ENCODE measurements at places on chromosomes 3 and 15.

DNA sequence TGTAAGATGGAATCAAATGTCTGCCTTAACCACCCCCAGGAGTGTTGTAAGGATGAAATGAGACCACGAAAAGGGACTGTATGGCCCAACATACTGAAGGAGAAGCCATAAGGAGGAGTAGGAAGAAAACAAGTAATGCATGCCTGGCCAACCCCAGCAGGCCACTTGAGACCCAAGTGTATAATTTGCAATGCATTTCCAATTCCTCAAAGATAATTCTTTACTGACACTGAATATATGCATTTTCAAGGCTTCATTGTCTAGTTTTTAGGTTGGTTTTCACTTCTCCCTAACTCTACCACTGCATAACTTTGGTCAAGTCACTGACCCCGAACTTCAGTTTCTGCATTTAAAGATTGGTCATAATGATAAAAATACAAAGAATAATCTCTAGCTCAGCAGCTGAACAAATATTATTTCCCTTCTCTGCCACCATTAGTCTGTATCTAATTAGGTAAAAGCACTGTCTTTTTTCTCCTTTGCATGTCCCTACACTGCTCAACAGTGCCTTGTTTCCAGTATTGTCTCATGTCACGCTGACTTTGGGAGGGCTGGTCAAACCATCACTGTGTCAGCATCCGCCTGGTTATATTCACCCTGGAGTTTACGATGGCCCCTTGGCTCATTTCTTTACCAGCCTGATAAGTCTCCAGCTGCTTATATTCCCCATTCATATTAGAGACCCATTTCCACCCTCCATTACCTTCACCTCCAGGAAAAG lies 378.6 kb downstream of the NTRK3 start:
- DNase-seq: no peak

GRCh38 chr3:168878655-168879054 lies 782.9 kb upstream of the GOLIM4 start:
- no peak for DNase-seq

GRCh38 chr15:99433757-99434450 lies 131.9 kb upstream of the MEF2A start:
- no peak for DNase-seq

DNA sequence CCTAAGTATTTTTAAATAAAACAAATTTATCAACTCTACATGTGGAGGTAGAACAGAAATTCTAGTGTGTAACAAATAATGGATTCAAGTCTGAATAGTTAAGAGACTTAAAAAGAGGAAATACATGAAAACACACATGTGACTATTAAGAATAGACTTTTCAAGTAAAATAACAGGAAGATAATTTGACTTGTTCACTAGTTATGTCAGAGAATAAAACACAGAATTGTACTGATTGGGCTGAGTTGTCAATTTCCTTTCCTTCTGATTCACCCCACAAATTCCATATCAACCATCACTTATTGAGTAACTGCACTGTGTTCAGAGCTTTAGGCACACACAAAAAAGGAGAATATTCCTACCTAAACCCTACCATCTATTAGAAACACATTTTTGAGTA lies 557.2 kb downstream of the TUSC7 start:
- DNase-seq: no peak

- no peak for DNase-seq
These were observed 4.8 kb downstream of the PAQR5 start for GRCh38 chr15:69303337-69304181.

DNA sequence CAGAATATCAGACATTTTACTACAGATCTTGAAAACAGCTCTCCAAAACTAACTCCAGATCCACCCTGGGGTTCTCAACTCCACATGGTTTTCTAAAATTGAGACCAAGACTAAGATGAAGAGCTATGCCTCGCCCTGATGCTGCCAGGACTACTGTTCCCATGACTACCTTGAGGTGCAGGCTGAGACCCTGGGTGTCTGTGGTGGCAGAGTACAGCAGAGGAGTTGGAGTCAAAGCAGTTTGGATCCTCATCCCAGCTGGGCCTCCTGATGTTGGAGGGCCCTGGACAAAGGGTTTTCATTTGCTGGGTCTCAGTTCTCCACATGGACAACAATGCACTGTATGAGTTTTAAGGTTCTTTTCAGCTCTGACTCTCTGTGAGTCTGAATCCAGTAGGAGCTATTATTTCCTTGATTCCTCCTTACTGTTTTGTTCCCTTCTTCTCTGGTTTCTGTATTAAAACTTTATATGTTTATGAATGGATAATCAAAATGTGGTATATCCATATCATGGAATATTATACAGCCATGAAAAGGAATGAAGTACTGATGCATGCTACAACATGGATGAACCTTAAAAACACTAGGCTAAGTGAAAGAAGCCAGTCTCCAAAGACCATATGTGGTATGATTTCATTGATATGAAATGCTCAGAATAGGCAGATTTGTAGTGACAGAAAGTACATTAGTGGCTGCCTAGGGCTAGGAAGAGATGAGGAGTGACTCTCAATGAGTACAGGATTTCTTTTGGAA lies 93.0 kb downstream of the CPN2 start:
- DNase-seq: no peak

DNA sequence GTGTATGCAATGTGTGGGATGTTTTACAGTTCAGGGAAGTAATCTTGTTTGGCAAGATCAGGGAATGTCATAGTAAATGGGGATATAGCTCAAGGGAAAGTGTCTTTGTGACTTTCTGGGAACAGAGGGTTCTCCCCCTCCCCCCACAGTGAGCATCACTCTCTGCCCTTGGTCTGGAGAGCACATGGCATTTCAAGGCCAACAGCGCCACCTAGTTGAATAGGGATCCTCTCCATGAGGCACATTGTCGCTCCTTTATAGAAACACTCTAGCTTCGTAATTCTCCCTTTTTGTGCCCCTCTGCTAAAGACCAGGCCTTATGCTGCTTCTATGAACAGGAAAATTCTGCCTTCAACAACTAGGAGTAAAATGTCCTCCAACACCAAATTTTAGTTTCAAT lies 37.1 kb upstream of the ARNT2 start:
- DNase-seq: peak; percentile 8

DNA sequence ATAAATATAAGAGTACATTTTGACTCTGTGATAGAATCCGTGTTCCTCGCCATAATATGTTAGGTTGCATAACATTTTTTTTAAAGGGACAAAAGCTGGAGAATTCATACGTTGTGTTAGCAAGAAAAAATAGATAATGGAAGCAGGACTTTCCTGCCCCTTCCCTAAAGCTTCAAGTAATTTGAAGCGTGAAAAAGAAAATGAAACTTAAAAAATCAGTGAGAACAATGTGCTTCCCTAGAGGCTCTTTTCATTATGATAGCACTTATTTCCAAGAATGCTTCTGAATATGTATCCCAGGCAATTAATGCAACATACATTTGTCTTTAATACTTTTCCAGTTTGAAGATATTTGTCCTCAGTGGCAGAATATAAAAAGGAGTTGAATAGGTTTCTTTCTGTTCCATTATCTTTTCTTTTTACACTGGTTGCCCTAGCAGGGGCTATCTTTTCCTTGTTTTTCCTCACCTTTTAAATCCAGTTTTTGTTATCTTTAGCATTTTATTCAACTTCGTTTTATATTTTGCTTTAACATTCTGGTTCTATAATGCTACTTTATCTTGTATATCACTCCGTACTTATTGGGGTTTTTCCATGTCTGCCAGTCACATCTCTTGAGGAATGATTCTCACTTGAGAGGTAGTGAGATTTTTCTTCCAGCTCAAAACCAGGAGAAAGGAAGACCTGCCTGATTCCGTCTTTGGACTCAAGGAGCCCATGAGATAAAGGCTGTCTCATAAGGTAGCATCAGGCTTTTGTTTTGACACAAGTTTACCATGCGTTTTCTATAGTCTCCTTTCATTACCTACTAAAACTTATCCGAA lies 113.8 kb downstream of the MBNL1 start:
- no peak for DNase-seq

- DNase-seq: no peak
These were observed 325.5 kb downstream of the CHST2 start for GRCh38 chr3:143445118-143445517.

DNA sequence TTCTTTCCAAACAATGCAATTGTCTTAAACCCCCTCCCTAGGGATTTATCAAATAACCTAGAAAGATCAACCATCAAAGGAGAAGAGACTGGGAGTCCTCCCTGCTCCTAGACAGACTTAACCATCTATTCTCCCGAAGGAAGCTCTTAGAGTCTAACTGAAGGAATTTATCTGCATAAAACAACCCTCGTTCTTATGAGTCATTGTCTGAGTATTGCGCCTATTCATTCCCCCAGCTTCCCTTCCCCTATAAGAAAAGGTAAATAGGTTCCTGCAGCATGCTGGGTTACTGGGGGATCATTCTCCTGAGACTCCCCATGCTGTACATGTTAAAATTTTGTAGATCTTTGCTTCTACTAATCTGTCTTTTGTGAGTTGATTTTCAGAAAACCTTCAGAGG lies 412.7 kb downstream of the OCA2 start:
- DNase-seq: no peak

DNA sequence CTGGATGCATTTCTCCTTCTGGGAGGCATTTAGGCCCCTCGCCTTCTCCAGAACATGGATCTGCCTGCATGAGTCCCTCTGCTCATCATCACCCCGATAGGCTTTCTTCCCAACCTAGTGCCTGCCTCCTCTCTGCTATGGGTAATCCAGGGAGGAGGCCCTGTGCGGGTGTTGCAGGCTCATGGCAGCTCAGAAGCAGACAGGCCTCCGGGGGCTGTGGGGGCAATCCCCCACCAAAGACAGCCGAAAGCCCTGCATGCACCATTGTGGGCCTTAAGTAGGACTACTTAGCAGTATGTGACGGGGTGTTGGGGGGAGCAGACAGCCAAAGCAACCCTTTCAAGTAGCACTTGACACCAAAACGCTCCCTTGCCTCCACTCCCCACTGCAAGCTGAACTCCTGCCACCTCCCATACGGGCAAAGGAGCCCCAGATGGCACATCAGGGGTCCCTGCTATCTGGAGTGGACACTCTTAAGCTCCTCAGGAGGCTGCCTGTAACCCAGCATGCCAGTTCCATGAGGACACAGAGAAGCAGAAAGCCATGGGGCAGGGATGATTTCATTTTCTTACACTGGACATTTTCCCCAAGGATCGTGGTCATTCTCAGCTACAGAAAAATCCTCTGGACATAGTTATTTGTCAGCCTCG lies 98.8 kb upstream of the HACD2 start:
- no peak for DNase-seq

DNA sequence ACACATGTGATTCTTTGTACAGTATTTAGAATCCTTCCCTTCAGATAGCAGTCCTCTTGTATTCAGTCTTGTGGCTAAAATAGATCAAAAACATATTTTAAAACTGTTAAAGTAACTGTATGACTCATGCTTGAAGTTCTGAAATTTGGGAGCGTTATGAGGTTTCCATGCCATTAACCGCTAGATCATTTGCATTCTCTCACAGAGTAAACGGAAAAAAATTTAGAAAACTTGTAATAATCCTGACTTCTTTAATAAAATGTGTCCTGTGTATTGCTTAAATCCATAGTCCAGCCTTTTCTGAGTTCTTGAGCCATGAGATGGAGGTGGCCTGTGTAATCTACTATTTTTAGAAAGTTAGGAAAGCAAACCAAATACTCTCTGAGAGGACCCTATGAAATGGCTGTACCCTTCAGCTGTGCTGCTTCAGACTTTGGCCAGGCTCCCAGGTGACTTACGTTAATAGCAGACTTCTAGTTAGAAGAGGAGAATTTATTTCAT lies 33.8 kb downstream of the MBNL1 start:
- DNase-seq: no peak

- no peak for DNase-seq
These were observed 82.6 kb upstream of the SMAD3 start for GRCh38 chr15:66982816-66983215.

DNA sequence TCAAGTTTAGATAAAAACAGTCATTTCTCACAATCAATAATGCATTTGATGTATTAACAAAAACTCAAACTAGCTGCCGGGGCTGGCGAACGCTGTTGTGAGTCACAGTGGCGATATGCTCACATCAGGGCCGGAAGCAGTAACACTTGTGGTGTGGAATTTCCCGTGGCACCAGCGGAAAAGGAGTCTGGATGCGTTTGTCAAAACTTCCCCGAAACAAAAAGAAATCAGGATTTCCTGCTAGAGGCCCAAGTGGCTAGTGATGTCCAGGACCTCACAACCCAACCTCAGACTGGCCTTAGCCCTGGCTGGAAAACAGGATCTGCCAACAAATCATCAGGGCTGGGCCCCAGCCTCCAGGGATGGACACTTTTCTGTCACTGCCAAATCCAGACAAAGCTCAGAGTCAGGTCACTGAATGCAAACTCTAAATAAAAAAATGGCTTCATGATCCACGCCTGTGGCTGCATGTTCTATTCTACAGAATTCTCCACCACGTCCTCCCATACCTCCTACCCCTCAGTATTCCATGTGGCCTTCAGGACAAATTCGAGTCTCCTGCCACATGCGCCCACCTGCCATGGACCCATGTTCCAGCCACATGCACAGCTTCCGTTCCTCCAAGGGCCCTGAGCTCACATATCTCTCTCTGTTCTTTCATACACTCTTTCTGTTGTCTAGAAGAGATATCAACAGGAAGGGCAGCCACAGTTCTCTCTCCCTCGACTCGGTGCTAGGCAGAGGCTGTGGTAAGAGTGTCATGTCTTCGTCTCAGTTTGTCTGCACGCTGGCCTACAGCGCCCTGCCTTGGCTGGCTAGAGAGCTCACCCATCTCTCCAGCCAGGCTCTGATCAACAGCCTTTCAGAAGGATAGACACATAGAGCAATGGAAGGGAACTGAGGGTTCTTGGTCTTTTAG lies 35.4 kb downstream of the EHD4 start:
- peak; percentile 68 for DNase-seq

DNA sequence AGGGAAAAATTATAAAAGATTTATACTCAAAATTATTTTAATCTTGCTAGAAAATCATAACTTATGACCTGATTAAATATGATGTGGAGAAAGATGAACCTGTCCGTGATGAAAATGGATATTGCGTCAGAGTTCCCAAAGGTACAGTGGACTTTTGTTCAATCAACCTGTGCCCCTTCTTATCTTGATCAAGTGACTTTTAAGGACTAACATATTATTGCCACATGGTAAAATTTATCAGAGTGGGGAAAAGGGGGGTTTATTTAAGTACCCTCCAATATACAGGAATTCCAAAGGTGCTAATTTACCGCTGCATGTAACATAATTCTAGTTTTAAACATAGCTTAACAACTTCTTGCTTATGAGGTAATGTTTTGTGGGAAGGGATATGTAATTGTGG lies 39.6 kb downstream of the HDC start:
- no peak for DNase-seq

GRCh38 chr3:138375447-138375846 lies 27.1 kb downstream of the MRAS start:
- DNase-seq: no peak

DNA sequence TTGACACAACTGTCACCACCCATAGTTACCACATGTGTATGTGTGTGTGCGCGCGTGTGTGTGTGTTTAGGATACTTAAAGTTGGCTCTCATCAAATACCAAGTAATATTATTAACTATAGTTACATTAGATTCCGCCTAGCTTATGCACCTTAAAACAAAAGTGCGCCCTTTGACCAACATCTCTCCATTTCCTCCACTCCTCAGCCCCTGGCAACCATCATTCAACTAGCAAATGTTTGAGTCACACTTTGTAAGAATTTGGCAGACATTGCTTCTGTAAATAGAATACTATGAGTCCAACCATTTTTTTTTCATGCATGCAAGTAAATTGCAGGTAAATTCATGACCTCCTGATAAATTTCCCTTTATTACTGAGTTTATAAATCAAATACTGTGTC lies 169.3 kb downstream of the GBE1 start:
- DNase-seq: no peak

GRCh38 chr3:24505691-24506550 lies 11.3 kb upstream of the THRB start:
- no peak for DNase-seq
